ENCODE measurements at places on chromosomes 2 and 18.
A peak's percentile ranks its signal among the peaks of the same experiment; 100 is the strongest.

DNA sequence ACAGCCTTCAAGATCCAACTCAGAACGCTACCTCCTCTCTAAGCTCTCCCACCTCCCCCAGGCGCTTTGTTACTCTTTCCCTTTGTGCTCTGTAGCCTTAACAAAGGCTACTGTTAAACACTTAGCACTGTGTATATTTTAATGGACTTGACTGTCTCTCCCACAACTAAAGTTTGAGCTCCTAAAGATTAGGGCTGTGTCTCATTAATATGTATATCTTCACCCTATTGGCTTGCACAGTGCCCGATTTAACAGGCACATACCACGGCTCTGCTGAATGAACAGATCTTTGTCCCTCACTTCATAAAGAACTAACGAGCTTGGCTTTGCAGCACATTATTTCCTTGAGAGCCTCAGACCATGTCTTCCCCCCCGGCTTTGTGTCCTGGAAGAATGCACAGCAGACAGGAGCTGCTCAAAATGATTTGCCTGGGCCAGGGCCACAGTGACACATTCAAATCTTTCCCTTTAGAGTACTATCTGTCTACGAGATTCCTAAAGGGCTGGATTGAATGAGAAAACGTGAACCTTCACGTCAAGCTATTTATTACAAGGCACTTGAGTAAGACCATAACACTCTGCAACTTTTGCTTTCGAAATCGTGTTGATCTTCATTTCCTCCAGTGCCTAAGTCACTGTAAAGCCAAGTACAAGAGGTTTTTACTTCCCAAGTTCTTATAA is 22.1 kb downstream of the ABHD3 start:
- peak; percentile 21 for DNase-seq

GRCh38 chr2:56262241-56262640 is 78.5 kb downstream of the CCDC85A start:
- no peak for DNase-seq

DNA sequence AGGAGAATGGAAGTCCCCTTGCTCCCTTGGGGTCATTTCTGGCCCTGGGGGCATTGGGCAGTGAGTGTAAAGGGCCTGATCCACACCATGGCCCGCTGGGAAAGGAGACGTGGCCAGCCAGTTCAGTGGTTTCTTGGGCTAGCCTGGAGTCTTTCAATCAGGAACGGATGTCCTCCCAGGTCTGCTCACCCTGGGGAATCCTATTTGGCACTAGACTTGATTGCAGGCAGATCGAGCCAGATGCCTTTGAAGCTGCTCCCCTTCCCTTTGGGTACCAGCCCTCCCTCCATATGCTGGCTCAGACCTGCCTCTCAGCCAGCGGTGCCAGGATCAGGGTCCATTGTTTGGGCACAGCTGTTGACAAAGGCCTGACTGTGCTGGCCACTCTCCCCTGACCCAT is 11.0 kb downstream of the FBLN7 start:
- DNase-seq: no peak

GRCh38 chr18:11857177-11857887 is 6.1 kb downstream of the CHMP1B start:
- no peak for DNase-seq

DNA sequence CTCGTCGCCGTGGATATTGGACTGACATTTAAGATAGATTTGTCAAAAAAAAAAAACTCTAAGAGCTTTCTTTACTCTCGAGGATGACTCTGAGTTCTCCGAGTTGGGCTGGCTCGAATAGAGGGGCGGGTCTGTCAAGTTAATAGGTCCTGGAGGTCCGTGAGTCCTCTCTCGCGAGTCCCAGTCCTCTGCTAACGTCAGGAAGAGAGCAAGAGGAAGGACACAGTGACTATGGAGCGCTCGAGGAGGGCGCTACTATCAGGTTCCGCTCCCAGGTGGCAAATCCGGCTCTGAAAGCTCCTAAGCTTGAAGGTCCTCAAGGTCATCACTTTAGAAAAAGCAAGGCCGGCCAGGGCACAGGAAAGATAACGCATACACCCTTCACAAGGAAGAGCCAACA is 404 bp upstream of the AKAIN1 start:
- no peak for DNase-seq

- no peak for DNase-seq
These were observed 2.0 kb upstream of the CHRNG start for GRCh38 chr2:232537499-232537898.

DNA sequence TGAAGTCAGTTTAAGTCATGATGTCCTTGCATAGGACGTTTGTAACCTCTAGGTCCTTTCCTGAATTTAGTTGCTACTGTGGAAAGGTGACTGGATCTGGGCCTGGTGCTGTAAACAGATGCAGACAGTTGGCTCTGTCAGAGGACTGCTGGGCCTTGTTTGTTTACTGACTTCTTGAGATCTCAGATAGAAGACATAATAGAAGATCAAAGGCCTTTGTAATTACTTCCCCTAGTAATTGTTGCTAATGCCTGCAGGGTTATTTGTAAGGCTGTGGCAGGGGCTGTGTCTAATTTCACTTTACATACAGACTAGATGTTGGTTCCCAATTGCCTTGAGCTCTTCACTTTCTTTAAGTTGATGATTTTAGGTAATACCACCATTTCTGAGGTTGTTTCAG is 42.5 kb downstream of the LYPD6B start:
- DNase-seq: no peak

GRCh38 chr2:237389831-237390230 is 24.1 kb downstream of the COL6A3 start:
- no peak for DNase-seq

DNA sequence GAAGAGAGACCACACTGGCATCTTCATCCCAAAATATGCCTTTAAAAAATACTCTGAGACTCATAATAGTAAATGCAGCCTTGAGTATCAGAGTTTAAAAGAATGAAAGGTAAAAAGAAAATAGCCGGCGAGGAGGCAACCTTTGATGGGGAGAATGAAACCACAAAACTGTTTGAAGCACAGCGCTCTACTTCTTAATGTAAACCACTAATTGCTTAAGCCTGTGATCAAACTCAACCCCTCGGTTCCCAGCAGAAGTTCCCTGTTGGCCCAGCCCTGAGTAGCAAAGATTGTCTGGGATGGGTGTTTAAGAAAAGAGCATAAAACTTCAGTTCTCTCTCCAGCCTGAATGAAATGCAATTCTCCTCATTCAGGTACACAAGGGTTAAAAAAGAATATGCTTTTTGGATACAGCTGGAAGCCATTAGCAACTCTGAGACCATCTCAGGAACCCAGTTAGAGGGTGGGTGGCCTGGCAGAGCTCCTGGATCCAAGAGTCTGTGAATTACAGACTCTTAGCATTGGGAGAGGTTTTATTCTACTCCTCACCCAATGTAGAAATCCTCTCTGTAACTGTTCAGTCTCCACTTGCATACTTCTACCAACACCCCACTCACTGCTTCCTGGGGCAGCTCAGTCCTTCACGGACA is 44.8 kb downstream of the VIT start:
- DNase-seq: no peak

DNA sequence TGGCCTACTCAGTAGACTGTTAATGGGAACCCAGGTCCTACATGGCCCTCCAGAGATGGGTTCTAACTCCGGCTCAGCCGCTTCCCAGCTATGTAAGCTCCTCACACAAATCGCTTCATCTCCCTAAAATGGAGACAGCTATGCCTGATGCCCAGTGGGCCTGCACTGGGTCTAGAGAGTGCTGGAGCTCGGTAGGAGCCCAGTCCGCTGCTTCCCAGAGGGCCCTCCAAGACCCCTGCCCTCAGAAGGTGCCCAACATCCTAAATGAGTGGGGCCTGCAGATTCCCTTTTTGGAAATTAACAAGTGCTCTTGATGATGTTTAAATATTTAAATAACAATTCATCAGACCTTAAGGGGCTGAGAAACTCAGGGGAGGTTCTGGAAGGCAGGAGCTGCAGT is 47.1 kb downstream of the HS1BP3 start:
- DNase-seq: no peak

DNA sequence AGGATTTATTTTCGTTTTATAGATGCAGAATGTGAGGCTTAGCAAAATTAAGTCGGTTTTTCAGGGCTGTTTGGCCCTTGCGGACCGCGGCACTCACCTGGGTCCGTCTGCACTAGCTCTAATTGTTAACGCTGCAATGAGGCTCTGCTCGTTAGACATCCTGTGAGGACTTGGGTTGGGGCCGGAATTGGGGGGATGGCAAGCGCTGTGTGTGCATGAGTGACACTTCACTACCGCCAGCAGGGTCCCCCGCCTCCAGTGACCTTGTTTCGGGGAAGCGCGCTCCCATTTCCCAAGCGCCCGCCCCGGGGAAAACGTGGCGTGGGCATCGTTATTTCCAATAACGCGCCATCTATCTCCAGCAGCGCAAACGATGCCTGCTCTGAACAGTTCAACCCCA is 54.2 kb downstream of the KCNG2 start:
- peak; percentile 5 for DNase-seq

- DNase-seq: no peak
These were observed 94.4 kb upstream of the RND3 start for GRCh38 chr2:150581717-150582472.

DNA sequence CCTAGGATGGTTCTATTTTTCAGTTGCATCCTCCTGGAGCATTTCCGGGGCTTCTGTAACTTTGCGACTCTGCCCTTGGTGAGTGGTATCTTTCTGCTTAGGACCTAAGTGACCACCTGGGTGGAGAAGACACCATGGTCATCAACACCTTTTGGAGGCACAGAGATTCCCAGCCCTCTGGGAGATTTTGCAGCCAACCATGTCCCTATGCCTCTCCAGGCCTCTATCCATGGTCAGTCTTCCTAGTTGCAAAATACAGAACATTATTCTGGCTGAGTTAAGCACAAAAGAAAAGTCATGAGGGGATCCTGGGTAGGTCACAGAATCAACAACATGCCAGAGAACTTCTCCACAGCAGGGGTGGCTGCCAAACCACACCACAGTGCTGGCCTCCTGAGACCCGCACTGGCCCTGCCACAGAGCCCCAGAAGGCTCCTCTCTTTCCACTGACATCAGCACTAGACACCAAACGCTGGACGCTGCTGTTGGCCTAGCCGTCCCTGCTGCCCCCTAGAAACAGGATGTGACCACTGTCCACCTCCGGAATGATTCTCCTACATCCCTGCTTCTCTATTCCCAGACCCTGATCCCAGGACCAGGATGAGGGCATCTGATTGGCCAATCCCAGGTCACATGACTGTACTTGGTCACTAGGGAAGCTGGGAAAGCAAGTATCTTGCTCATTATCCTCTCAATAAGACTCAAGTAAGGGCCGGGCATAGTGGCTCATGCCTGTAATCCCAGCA is 47.7 kb downstream of the SMAD7 start:
- no peak for DNase-seq

DNA sequence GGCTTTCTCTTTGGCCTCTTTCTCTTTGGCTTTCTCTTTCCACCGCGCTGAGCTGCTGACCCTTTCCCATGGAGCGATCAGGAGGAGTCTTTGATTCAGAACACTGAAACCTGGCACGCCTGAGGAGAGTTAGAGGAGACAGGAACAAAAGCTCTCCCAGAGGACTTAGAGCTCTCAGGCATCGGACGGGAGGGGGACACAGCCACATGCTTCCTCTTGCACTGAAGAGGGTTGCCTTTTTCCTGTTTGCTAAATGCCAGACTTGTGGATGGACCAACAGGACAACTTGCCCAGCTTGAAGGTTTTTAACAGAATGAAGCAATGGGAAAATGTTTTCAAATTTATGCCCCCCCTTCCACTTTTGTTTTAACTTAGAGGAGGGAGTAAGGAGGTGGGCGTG is 3.6 kb upstream of the PTPN18 start:
- no peak for DNase-seq

DNA sequence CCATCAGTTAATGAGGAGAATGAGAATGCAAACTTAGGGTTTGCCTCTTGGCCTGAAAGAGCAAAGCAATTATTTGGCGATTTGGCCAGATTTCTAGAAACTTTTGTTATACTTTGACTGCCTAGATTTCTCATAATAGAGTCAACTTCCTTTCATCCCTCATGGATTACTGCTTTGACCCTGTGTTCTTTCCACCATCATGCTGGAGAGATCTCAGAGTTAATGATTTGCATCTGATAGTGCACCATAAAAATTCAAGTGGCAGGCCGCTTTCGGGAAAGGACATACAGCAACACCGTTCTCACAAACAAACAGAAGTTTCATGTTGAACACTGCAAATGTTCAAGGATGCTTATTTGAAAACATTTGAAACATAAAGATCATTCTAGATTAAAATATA is 143.7 kb upstream of the ZFP36L2 start:
- no peak for DNase-seq

DNA sequence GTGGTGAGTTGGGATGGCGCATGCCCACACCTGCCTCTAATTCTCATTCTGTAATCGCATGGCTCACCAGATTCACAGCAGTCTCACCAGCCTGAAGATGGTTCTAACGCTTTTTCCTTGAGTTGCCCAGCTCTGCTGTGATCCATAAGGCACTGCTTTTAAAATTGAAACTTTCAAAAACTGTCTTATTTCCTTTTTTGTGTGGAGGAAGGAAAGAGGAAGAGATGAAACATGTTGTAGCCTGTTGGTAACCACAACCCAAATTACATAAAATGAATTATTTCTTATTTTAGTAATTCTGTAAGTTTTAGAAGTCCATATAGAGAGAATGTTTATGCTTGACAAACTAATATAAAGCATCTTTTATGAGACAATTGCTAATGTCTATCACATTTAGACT is 165.4 kb downstream of the RBM43 start:
- no peak for DNase-seq

DNA sequence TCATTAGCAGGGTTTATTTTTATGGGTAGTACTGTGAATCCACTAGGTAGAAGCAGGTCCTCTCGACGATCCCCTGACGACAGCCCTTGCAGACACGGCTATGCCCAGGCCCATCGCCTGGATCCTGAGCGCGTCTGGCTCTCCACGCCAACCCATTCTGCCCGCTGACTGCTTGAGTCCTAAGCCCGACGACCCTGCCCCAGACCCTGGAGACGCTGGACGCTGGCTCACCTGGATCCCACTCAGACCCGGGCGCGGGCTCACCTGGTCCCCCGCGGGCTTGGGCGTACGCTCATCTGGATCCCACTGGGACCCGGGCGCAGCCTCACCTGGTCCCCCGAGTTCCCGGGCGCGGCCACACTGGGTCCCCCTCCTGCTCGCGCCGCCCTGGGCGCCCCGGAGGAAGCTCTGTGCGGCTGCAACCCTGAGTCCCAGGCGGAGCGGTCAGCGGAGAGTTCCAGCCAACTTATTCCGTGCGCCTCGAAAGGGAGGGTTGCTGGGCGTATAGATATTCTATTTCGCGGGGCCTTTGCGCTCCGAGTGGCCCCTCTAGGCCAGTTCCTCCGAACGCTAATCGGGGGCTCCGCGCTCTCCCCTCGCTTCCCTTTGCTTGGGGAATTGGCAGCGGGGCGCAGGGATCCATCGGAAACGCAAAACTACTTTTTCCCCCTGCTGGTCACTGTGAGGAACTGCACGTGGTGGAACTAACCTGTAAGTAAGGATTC is 22.4 kb upstream of the RMP24 start:
- peak; percentile 39 for DNase-seq

DNA sequence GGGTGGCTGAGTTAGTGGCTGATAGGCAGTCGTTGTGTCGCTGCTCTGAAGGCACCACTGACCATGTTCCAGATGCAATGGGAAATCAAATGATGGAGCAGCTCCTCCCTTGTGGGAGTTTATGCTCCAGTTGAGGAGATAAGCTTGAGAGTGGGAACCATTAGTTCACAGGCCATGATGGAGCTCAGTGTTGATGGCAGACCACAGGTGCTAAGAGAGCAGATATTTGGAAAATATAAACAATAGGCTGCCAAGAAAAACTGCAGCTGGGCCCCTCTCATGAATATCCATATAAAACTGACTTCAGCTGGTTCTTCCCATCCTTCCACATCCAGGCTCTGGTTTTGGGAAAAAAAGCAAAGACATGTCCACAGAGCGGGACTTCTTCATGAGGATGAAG is 63.1 kb downstream of the EPAS1 start:
- DNase-seq: no peak

Data from stimulated activated CD4-positive, alpha-beta T cell treated with anti-CD3 and anti-CD28 coated beads, Interleukin-2, amount 100 ng/mL, for 24 hours (primary cell).